ENCODE measurements at places on chromosomes 16 and 17. TPM values are rescaled to one million over a fixed set of nuclear protein-coding genes. Genes with fewer than 3 reads are reported as not detected.

The ELMO3 gene
- total RNA-seq, result 4.3 TPM

The OTOP3 gene
- not detected for total RNA-seq

DNA sequence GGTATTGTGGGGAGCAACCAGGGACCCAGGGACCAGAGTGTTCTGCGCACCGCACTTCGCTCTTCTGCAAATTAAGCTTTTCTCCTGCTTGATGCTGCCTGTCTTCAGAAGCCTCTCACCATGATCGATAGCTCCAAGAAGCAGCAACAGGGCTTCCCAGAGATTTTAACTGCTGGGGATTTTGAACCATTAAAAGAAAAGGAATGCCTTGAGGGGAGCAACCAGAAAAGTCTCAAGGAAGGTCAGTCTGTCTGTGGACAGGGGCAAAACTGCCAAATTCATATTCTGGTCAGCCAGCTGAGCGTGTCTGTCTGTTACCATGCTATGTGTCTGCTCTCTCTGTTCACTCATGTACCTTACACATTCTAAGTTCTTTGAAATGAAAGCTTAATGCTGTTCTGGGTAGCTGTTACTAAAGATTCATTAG, 115.7 kb downstream of the MRTFB start:
- DNase-seq, result no peak

GRCh38 chr17:49278076-49278475, 47.5 kb upstream of the PHOSPHO1 start:
- DNase-seq, result no peak

GRCh38 chr17:5581655-5582054, 2.7 kb downstream of the NLRP1 start:
- no peak for DNase-seq

GRCh38 chr16:65681406-65681805, 559.5 kb upstream of the CDH11 start:
- DNase-seq, result no peak

GRCh38 chr17:77354670-77355455, 214.1 kb downstream of the SEC14L1 start:
- DNase-seq, result no peak

Data from activated naive CD8-positive, alpha-beta T cell treated with anti-CD3 and anti-CD28 coated beads for 36 hours (primary cell).